HT-29 (cell line): ENCODE measurements at places on chromosomes 2 and 18.
A peak's percentile ranks its signal among the peaks of the same experiment; 100 is the strongest.

GRCh38 chr2:168916331-168916675, 15.2 kb downstream of the G6PC2 start:
- DNase-seq: no peak

DNA sequence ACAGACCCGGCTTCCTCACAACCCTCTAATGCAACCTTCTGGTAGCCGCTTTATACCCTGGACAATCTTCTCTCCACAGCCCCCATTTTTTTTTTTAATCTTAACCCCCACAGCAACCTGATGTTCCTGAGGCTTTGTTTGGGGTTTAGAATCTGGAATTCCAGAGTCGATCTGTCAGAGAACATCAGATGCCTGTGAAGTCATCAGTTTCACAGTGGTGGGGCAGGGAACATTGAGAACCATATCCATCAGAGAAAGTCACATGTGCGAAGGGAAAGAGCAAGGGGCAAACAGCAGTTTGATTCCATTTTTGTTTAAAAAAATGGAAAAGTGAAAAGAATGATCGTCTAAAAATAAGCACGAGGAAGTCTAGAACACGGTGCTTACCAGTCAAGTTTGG, 20.6 kb downstream of the NPAS2 start:
- no peak for DNase-seq

- DNase-seq: no peak
Observed at GRCh38 chr2:119691189-119691588, 12.2 kb downstream of the TMEM177 start.

DNA sequence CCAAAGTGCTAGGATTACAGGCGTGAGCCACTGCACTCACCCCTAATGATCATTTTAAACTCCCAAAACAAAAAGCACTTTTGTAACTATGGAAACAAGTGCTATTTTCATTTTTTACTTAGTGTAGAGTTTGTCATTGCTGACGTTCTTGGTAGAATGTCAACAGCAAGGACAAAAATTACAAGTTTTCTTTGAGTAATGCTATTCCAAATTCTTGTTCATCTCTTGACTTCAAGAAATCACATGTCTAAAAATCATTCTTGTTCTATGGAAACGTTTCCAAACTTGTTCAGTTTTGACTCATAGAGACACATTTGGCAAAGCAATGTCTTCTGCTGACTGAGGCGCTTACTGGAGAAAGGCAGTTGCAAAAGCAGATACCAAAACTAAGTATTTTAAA, 82.6 kb downstream of the MBP start:
- DNase-seq: no peak

DNA sequence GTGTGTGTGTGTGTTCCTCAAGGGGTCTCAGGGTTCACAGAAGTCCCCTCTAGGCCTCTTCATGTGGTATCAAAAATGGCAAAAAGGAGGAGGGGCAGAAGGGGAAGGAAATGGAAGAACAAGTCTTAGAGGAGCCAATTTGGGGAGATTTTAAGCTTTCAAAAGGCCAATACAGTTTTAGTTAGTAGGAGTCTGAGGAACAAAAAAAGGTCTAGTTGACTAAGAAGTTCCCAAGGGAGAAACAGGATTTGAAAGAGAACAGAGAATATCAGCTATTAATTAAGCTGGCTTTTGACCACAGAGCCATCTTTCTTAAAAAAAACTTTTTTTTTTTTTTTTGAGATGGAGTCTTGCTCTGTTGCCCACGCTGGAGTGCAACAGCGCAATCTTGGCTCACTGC, 7.1 kb downstream of the RNF125 start:
- no peak for DNase-seq

- DNase-seq: no peak
Observed at GRCh38 chr2:238507836-238508235, 81.1 kb downstream of the ASB1 start.

DNA sequence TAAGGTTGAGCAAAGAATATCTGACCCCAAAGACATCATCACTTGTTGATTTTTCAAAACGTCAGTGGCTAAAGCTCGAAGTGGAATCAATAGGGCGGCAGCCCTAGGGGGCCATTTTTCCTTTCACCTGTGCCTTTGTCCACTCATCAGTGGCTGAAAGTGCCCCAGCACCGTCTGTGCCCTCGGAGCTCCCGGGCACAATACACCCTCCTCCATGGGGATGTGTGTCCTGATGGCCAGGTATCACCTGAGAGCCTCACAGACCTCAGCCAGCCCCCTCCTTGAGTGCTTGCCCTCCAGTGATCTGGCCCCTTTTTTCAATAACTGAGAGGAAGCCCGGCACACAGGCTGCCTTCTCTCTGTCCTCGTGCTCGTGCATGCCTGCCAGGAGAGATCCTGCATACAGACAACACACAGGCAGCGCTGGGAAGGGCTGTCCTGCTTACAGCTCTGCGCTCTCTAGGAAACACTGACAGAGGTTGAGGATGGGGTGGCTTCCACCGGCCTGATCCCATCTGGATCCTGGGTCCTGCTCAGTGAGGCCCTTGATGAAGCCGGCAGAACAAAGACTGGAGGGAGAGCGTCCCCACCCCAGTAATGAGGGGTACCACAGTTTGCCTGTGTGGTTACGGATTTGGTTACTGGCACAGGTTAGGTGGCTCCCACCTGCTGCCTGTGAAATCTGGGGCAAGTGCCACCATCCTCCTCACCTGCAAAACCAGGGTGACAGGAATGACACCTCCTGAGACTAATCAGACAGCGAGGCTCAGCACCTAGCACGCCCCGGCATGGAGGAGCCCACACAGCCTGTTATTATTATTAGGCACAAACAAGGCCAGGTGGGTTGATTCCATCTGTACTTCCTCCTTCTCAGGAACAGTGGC, 197.5 kb upstream of the RAB6C start:
- DNase-seq: no peak

- DNase-seq: no peak
Observed at GRCh38 chr2:236661762-236662110, 92.1 kb downstream of the ACKR3 start.

- no peak for DNase-seq
Observed at GRCh38 chr2:78592491-78592890, 433.0 kb upstream of the REG3G start.

- DNase-seq: no peak
Observed at GRCh38 chr2:4792126-4792525, 900.1 kb upstream of the SOX11 start.

GRCh38 chr2:237147317-237147716, 61.6 kb downstream of the COPS8 start:
- no peak for DNase-seq

GRCh38 chr18:46437061-46437460, 220.0 kb downstream of the LOXHD1 start:
- DNase-seq: no peak

DNA sequence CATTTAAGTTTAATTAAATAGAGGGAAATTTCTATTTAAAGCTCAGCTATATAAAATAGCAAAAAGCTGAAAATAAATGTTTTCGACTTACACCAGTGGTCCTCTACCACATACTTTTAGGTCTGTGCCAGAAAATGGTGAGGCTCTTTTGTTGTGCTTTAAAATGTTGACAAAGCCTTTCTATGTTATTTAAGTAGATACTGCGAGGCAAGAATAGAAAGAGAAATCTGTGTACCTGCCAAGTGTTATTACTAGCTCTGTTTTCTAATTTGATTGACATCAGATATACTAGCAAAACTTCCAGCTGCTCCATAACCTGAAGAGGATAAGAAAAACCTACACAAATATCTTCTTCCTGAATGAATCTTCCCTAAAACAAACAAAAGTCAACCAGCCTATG, 53.6 kb downstream of the LPIN2 start:
- DNase-seq: no peak

DNA sequence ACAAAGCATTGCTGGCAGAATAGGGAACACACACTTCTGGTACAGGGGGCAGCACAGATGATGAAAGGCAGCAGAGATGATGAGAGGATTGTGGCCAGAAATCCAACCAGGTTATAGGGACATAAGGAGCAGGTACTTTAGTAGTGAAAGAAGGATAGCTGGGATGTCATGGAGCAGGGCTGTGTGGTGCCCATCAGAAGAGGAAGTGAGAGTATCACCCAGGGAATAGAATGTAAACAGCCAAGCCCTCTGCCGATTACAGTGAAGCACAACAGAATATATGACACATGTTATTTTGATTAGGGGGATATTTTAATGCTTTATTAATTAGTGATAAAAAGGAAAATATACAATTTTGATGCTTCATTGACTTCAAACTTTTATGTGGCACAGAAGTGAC, 883.4 kb upstream of the CDH2 start:
- DNase-seq: no peak

GRCh38 chr2:237692601-237693290, 65.4 kb downstream of the LRRFIP1 start:
- peak; percentile 50 for DNase-seq

DNA sequence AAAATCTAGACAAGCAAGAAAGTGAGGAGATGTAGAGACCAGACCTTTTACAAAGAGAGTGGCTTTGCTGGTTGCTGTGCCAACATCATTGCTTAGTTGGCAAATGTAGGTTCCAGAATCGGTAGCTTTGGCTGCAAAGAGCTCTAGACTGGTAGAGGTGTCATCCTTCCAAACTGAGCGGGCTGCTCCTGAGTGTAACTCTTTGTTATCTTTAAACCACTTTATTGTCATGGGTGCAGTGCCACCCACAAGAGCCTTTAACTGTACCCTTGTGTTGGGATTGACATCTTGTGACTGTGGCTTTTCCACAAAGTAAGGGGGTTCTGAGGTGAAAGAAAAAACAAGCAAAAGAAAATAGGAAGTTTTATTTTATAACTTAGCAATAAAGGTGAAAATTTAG, 77.2 kb downstream of the TTN start:
- no peak for DNase-seq

DNA sequence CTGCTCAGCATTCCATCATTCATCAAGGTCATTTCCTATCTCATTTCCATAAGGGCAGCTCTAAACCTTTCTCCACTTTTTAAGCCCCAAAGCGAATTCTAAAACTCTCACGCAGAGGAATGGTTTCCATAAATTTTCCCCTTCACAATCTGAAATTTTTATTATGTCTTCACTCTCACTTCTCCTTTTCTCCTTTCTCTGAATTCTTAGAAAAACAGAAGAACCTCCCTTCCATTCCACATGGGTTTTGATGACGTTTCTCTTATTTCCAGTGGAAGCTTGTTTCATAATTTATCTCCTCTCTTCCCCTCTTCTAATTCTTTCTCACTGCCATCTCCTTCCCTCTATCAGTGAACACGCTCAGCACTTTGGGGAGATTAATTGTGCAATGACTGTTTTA, 97.3 kb downstream of the SPATS2L start:
- DNase-seq: no peak

GRCh38 chr2:19785447-19785846, 116.3 kb downstream of the TTC32 start:
- DNase-seq: no peak

- DNase-seq: no peak
Observed at GRCh38 chr2:178163395-178163794, 30.9 kb upstream of the OSBPL6 start.

- no peak for DNase-seq
Observed at GRCh38 chr2:222992137-222992536, 59.9 kb upstream of the KCNE4 start.

- no peak for DNase-seq
Observed at GRCh38 chr2:29834036-29834540, 87.3 kb downstream of the ALK start.

- DNase-seq: peak; percentile 20
Observed at GRCh38 chr18:5879479-5879882, 15.8 kb downstream of the TMEM200C start.

GRCh38 chr18:74289137-74289536, 2.6 kb downstream of the CYB5A start:
- no peak for DNase-seq

GRCh38 chr2:11160731-11161455, 5.6 kb downstream of the SLC66A3 start:
- no peak for DNase-seq

DNA sequence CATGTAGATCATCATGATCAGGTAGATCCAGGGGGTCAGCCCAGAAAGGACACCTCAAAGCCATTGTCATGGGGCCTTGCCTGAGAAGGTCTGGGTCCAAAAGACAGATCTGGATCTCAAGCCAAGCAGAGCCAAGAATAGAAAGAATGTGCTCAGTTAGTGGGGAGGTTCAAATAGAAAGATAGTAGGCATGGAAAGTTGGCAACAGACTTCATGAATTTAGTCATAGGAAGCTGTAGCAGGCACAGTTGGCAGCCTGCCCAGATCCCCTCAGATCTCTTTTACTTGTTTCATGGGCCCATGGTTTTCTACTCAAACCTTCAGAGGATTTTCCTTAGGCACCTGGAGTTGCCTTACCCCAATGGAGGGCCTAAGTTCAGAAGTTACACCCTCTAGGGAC, 767.0 kb downstream of the SLC4A3 start:
- DNase-seq: peak; percentile 16

DNA sequence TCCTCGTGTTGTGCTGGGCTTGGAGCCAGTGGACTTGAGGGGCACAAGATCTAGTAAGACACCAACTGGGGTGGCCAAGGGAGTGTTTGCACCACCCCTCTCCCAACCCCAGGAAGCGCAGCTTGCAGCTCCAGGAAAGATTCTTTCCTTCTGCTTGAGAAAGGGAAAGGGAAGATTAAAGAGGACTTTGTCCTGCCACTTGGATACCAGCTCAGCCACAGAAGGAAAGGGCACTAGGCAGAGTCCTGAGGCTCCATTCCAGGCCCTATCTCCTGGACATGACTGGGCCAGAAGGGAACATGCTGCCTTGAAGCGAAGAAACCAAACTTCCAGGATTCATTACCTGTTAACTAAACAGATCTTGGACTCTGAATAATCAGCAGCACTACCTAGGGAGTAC, 44.9 kb upstream of the UGP2 start:
- DNase-seq: no peak

- no peak for DNase-seq
Observed at GRCh38 chr2:9095690-9096089, 92.2 kb upstream of the MBOAT2 start.

DNA sequence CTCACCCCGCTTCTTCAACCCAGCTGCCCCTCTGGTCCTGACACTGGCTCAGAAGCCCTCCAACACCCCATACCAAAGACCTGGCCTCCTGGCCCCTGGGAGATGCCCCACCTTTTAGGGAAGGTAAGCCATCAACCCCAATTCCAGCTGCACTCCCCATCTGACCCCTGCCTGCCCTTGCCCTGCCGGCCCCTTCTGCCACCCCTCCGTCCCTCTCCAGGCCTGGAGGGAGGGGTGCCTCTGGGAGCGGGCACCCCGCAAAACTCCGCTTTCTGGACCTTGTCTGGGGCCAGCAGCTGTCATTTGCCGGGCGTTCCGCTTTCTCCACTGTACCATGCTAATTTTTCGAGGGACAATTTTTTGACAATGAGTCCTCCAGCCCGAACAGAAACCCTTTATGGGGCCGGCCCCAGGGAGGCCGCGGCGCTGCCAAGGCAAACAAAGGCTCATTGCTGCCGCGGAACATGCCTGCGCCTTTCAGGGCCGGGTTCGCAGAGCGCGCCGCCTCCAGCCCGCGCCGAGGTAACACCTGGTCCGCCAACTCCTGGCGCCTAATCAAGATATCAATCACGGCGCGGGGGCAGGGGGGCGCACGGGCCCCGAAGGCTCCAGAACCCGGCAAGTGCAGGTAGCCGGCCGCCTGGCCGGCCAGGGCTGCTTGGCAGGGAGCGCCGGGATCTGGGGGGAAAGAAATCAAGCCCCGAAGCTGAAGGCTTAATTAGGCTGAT, 96.0 kb downstream of the INHBB start:
- DNase-seq: no peak
